ENCODE measurements at places on chromosomes 6 and 20. TPM values are rescaled to one million over a fixed set of nuclear protein-coding genes. Genes with fewer than 3 reads are reported as not detected.

Gene NKX2-2
- 2.6 TPM for total RNA-seq

Gene SPO11
- not detected for total RNA-seq

Gene MTFR2
- total RNA-seq, result 12.0 TPM

- DNase-seq, result peak; percentile 4
These were observed 153.9 kb upstream of the RAB32 start for GRCh38 chr6:146389740-146390139.

DNA sequence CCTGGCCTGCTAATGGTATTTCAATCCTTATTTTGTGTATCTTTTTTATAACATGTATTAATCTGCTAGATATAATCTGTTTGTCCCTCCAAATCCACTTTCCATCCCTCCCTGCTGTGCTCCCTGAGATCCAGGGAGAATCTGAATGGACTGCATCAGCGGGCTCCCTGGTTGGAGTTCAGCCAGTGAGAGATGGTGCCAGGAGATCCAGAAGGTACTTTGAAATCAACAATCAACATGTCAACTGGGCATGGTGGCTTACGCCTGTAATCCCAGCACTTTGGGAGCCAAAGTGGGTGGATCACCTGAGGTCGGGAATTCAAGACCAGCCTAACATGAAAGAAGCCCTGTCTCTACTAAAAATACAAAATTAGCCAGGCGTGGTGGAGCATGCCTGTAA lies 4.4 kb downstream of the ATF6B start:
- DNase-seq, result no peak

DNA sequence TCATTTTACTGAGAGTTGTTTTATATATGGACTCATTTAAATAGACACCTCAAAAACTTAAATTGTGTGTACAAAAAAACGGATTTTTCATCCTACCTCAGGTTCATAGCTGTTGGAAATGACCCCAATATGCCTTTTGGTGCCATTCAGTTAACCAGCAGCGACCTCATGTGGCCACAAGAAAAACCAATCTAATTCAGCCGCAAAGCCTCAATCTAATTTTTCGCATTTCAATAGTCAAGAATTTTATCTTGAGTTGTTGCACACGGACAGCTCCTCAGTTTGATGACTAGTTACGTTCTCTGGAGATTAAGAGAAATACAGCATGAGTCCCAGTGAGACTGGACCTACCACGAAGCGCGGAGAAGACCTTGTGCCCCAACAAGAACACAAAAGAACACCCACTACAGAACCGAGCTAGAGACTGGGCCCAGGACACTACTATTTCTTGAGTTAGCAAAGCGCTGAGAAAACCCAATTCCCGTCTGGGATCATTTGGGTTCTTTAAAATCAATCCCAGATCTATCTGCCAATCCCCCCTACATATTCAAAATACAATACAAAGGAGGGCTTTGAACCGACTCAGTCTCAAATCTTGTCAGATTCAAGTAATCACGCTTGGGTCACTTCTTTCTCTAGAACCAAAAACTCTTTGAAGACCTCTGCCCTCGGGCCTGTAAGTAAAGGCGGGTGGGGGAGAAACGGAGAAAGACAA lies 1.1 kb downstream of the TCP11 start:
- DNase-seq, result peak; percentile 67

Gene NMBR
- not detected for total RNA-seq

Gene MMP24OS
- 10.6 TPM for total RNA-seq

GRCh38 chr20:14865169-14865568 lies 527.8 kb upstream of the FLRT3 start:
- peak; percentile 13 for DNase-seq

- no peak for DNase-seq
These were observed 71.4 kb downstream of the CARMIL1 start for GRCh38 chr6:25350573-25350972.

- peak; percentile 79 for DNase-seq
These were observed 6.5 kb downstream of the TGM6 start for GRCh38 chr20:2387180-2387577.

Gene GABRR1
- total RNA-seq, result not detected

Gene CST4
- not detected for total RNA-seq

Gene RAB32
- total RNA-seq, result 91.6 TPM

DNA sequence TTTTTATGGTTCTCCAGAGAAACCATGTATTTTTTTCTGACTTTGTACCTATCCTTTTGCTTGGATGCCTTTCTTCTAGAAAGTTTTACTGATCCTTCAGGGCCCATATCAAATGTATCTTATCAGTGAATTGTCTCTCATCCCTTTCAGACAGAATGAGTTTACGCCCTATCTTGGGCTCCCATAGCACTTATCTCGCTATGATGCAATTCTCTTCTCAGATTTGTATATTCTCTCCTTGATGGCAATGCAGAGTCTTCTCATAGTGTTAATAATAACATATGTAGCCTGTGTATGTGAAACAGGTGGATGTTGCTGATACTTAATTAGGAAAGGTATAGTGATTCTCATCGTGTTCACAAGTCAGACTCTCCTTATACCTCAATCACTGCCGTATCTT lies 336.2 kb downstream of the UTRN start:
- no peak for DNase-seq

DNA sequence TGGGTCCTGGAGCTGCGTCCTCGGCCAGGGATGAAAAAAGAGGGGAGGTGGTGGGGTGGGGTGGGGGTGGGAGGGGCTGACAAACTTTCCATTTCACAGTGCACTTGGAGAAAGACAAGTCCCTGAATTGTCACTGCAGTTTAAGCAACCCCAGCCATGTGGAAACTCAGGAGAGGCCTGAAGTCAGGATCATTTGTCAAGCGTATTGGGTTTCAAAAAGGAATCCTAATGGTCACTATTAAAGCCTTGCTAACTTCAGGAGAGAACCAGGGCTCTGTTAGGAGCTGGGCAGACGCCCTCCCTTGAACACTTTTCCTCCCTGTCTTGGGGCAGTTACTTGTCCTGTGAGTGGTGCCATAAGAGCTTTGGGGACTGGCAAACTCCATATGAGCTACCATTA lies 159.9 kb downstream of the FNDC1 start:
- no peak for DNase-seq

- DNase-seq, result peak; percentile 45
These were observed 211.9 kb downstream of the FOXC1 start for GRCh38 chr6:1821513-1822183.

DNA sequence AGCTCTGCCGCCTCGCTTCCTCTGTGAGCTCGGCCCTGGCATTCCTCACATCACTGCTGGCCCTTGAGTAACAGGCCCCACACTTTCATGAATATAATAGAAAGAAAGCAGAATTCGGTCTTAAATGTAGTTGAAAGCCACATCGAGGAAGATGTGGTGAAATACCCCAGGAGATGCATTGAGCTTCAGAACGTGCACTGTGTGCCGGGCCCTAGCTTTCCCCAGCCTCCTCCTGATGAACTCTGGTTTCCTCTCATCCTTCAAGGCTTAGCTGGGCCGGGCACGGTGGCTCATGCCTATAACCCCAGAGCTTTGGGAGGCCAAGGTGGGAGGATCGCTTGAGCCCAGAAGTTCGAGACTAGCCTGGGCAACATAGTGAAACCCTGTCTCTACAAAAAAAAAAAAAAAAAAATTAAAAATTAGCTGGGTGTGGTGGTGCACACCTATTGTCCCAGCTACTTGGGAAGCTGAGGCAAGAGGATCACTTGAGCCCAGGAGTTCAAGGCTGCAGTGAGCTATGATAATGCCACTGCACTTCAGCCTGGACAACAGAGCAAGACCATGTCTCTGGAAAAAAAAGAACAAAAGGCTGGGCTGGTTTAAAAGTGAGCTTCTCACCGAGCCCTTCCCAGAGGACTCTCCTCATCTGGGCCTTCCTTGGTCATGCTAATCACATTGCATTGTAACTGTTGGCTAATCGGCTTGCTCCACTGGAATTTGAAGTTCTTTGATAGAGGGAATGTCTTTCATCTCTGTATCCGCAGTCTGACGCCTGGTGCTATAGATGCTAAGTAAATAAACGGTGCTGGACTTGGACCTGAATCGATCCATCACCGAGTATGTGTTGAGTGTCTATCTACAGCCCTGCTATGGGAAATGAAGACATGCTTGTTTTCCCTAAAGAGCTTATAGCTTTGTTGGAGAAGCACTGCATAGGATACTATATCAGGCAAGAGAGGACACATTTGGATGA lies 43.8 kb upstream of the FOXQ1 start:
- DNase-seq, result no peak

Gene PPP1R3G
- total RNA-seq, result 1.3 TPM

DNA sequence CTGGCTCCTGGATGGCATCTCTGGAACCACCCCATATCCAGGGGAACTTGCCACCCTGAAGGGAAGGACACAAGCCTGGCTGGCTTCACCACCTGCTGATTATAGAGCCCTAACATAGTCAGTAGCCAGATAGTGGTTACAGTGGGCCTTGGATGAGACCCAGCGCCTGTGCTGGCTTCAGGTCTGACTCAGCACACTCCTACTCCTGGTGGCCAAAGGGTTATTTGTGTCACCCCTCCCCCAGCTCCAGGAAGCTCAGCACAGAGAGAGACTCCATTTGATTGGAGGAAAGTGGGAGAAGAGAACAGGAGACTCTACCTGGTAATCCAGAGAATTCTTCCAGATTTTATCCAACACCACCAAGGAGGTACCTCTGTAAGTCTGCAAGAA lies 12.8 kb downstream of the SNX14 start:
- DNase-seq, result peak; percentile 90

DNA sequence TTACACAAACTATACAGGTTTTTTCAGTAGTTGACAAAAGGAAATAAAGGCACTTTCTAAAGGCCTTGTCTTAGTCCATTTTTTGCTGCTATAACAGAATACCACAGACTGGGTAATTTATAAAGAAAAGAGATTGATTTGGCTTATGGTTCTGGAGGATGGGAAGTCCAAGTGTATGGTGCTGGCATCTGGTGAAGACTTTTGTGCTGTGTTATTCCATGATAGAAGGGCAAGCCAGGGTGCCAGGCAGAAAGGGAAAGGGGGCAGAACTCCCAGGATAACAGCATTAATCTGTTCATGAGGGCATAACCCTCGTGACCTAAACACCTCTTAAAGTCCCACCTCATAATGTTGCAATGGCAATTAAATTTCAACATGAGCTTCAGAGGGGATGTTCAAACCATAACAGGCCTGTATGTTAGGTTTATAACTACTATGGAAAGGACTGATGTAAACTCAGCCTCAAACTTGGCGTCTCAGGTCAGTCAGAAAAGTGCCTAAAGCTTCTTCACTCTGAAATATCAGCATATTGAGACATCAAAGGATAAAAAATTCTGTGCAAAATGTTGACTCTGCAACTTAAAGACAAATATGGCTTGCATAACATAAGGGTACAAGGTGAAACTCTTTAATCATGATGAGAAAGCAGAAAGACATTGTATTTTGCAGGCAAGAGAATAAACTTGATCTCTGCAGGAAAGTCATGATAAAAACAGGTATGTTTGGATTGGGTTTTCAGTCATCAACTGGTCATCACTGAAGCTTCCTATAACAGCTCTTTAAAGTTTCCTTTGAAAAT lies 42.8 kb downstream of the RNF217 start:
- no peak for DNase-seq

- DNase-seq, result no peak
These were observed 10.8 kb downstream of the TRIM26 start for GRCh38 chr6:30202366-30202765.

- no peak for DNase-seq
These were observed 93.5 kb upstream of the MLN start for GRCh38 chr6:33897189-33897780.
